Left renal cortex interstitium (tissue), 4 donors: ENCODE measurements at places on chromosomes 3 and 15.

GRCh38 chr3:73364517-73364916, 260.2 kb downstream of the PDZRN3 start:
- DNase-seq, result no peak

GRCh38 chr15:88029696-88030095, 226.8 kb downstream of the NTRK3 start:
- DNase-seq, result no peak

DNA sequence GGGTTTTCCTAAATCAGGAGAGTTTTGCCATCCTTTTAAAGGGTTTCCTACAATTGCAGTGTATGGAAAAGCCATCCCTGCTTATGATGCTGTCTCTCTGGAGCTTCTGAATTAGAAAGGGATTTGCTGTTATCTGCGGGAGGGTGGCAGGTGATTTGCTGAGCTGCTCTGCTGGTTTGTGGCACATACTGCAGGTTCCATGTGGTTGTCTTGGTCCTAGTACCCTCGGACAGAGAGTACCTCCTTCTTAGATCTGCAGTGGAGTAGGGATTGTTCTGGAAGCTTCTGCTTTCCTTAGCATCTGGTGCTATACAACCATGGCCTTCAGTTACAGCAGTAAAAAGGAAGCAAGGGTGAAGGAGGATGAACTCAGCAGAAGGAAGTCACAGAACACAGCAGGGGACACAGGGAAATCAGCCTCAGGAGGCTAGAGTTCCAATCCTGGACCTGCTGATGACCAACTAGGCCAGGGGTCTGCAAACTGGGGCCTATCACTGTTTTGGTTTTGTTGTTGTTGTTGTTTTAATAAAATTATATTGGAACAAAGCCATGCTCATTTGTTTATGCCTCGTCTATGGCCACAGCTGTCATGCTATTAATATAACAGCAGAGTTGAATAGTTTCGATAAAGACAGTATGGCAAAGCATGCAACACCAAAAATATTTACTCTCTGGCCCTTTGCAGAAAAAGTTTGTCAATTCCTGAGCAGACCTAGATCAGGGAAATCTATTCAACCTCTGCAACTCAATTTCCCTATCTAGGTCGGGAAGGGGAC, 39.5 kb downstream of the STARD5 start:
- DNase-seq, result no peak

DNA sequence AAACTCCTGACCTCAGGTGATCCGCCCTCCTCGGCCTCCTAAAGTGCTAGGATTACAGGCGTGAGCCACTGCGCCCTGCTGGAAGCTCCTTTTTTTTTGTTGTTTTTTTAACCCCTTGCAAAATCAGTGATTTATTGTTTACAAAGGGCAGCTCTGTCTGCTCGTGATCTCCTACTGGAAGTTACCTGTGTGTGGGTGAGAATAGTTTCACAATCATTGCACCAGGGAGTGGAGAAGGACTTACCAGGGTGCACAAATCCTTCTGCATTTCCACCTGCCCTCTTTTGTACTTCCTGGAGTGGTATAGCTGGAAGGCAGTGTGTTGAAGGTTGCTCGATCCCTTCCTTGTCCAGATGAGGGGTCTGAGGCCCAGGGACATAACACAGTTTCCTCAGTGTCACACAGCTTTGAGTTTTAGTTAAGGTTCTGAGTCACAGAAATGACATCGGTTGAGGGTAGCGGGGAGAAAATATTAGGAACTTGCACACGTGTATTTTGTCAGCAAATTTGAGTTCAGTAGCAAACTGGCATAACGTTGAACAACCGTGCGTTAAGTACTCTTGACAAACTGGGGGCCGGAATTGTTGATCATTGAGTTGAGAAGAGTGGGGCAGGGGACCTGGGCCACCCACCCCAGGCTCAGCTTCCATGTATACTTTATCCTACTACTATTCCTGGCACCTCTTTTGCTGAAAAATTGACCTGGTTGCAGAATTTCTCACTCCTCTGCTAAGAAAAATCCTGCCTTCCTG, 11.3 kb upstream of the TRAK1 start:
- DNase-seq, result no peak

DNA sequence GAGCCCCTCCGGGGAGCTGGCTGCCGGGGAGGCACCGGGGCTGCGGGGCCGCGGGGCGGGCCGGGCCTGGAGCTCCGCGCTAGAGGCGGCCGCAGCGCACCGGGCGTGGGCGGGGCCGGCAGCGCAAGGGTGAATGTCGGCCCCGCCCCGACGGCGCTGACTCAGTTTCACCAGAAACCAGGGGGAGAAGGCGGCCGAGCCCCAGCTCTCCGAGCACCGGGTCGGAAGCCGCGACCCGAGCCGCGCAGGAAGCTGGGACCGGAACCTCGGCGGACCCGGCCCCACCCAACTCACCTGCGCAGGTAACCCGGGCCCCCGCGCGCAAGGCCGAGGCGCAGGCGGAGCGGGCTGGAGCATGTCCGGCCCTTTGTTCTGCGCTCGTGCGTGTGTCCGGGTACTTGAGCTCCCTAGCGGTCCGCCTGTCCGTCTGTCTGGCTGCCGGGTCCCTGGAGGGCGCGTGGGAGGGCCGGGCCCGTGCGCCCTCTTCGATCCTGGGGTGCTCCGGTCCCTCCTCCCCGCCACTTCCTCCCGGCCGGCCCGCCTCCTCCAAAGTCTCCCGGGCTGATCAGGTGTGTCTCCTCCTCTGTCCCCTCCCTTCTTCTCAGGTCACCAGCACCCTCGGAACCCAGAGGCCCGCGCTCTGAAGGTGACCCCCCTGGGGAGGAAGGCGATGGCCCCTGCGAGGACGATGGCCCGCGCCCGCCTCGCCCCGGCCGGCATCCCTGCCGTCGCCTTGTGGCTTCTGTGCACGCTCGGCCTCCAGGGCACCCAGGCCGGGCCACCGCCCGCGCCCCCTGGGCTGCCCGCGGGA, at the start of gene SPINT1:
Gene SPINT1 (plus strand): TSS at position 164 of the 811 bp plus-strand sequence. CDS start 507 bp downstream, at position 671.
- no peak for DNase-seq

DNA sequence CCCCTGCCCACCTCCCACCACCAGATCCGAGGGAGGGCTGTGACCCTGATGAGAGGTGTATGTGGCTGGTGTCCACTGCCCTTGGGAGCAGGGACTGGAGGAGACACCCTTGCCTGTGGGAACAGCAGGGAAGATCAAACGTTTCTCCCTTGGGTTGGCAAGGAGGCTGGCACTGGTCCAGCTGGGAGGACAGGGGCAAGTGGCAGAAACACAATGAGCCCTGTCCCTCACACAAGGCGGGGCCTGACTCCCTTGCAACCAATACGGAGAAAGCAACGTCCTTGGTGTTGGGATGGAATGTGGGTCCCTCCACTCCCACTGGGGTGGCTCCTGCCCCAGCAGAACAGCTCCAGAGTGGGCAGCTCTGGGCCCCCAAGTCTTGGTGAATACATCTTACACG, 5.2 kb downstream of the HYAL2 start:
- no peak for DNase-seq

- no peak for DNase-seq
Observed at GRCh38 chr3:155158346-155159037, 78.4 kb downstream of the MME start.

GRCh38 chr3:179108086-179108485, 36.5 kb upstream of the ZMAT3 start:
- DNase-seq, result no peak

DNA sequence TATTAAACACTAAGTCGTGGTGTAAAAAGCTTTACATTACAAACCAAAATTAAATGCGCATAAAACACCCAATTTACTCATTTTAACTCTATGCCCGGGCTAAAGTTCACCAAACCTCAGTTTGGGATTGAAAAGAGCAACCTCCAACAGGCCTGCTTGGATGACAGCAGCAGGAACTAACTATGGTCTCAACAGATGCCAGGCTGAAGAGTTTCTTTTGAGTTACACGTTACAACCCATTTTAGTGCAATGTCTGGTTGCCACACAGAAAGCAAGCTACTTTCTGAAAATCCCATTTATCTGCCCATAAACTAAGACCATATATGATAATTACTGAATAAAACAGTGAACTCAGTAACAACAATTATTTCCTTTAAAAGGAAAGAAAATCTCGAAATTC, 2.2 kb downstream of the SATB1 start:
- no peak for DNase-seq
